ENCODE measurements at places on chromosomes 5 and 9.

DNA sequence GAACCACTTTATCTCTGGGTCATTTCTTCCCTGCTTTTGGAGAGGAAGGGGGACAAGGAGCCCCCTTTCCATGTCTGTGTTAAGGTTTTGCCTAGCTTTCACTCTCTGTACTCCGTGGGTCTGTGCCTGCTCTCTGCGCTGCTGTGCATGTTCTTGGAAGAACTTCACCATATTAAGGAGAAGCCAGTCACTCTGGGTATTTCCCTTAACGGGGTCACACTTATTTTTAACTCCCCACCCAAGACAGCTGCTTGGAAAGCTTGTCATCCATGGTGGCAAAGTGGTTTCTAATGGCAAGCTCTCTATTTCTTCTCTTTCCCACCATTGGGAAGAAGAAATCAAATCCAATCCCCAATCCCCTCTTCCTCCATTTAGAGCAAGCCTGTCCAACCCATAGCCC, 44.8 kb upstream of the HMHB1 start:
- no peak for DNase-seq

DNA sequence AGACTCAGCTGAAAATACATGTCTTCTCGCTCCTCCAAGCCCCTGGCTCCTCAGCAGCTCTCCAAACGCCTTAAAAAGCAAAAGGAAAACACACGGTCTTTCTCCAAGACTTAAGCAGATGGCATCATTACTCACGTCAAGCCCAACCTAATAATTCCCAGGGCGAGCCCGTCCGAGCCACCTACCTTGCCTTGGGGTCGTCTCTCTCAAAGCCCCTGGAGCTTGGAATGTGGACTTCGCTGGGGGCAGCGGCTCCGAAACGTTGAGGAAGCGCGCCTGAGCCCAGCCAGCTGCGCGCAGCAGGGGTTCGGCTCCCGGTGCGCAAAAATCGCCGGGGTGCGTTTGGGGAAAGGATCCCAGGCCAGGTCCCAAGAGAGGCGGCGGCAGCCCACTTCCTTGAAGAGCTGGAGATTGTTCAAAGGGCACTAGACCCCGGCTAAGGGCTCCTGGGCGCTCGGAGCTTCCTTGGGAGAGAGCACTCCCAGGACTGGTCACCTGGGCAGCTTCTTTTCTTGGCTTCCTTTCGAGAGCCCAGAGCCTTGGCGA, 395 bp downstream of the DRD1 start:
- DNase-seq: no peak

GRCh38 chr9:95383185-95383676, 65.7 kb upstream of the FANCC start:
- DNase-seq: no peak

- DNase-seq: peak; percentile 81
Observed at GRCh38 chr5:1344975-1345838, at the start of gene CLPTM1L. TSS of gene CLPTM1L (minus strand) at chr5:1345099. CDS start at chr5:1344841, 258 bp downstream.

- no peak for DNase-seq
Observed at GRCh38 chr9:88936132-88936531, 55.1 kb upstream of the S1PR3 start.

Data from activated T-cell treated with anti-CD3 and anti-CD28 coated beads for 4 hours (primary cell).